ENCODE measurements at places on chromosomes 1 and 21. TPM values are rescaled to one million over a fixed set of nuclear protein-coding genes. Genes with fewer than 3 reads are reported as not detected.

DNA sequence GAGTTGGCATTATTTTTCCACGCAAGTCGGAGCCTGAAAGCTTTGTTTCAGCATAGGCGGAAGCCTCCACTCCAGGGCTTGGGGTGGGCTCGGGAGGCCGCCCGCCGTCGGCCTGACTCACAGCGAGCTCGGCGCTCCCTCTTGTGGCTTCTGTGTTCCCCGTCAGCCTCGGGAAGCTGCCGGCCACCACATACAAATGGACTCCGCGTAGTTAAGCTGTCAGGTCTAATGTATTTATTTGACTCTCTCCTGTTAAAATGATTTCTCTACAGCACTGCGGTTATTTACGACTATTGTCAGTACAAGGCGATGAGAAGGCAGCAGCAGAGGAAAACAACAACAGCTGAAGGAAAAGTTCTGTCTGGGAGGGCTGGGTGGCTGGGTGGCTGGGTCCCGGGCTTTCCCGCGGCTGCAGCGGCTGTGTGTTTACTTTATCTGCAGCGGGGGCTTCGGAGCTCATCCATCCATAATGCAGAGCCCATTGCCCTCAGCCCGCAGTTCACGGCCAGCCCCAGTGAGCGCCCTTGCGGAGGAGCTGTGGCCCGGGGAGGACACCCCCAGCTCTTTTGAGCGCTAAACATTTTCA, 375.7 kb upstream of the CAMK1G start:
- peak; percentile 83 for DNase-seq

- no peak for DNase-seq
Observed at GRCh38 chr1:6373961-6374720, 19.4 kb downstream of the ACOT7 start.

DNA sequence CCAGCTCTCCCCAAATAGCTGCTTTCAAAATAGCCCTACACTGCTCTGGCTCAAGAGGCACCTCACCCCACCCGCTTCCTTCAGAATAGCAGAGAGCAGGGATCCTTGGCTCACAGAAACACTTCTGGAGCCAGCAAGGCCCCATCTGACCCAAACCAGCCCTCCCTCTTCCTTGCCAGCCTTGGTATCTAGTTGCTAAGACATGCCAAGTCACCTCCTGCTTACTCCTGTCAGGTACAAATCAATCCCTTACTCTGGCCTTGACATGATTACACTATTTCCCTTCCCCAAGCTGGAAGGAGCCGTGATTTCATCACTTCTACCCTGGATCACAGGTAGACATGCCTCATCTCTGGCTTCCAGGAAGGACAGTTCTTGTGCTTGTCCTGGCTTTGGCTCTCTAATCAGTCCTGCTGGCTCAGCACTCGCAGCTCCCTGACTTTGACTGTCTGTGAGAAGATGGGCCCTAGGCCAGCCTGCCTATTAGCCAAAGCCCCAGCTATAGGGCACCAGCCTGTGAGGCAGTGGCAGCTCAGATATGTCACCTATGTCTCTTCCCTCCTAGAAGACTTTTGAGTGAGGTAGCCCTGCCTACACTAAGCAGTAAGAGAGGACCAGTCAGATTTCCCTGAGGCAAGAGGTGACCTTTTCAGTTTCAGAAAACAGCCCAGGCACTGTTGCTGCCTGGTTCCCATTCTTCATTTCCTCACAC, 8.9 kb upstream of the MUTYH start:
- no peak for DNase-seq

The SHISA4 gene
- 3.7 TPM for total RNA-seq

DNA sequence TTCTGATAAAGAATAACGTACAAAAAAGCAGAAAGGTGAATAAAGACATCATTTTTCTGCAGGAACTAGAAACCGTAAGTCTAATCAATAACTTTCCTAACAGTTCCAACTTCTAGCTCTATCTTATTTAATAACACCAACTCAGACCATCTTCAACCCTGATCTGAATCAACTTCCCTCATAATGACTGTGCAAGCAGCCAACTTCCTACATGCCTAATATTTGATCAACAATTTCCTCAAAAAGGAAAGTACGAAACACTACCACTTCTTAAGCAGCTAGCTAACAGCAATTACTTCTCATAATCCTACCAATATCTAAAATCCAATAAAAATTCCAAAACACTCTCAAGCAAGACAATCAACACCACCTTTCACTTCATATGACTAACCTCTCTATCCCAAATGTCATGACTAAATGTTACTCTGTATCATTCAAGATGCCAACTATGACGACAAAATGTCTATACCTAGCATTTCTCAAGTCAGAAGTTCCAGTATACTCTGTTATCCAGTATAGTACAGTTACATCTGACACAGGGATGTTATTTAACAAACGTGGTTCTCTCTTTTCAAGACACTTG, 1.7 kb downstream of the COP1 start:
- no peak for DNase-seq

DNA sequence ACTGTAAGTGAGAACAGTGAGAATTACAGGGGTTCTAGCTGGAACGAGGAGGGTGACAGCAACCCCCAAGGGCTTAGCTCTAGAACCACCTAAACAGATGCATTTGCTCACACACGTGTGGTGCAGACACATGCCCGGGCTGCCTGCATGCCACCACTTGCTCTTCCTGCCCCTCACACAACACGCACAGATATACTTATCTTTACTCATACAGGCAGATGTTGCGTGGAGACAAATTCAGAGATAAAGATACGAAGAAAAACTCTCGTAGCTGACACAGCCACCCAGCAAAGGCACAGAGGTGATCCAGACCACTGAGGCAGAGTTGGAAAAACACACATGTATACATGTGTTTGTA, 13.5 kb downstream of the VANGL1 start:
- DNase-seq, result no peak

GRCh38 chr1:67987046-67987799, 63.2 kb downstream of the DIRAS3 start:
- no peak for DNase-seq

DNA sequence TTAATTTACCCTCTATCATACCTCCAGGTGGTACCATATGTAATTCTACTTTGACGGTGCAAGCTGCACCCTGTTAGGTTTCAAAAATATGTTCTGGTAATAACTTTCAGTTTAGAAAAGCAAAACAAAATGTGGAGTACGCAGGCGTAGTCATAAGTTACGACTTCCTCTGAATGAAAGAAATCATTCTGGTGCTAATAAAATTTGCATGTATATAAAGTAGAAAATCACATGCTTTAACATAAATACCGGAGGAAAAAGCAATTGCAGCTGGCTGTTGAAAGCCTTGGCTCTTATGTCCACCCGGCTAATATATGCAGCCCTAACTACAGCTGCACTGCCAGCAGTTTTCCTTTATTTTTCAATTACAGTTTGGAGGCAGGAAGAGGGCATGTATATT, 65.2 kb upstream of the TMPRSS15 start:
- no peak for DNase-seq
